Stimulated activated CD8-positive, alpha-beta memory T cell treated with anti-CD3 and anti-CD28 coated beads, Interleukin-2, amount 100 ng/mL, for 1 hour (primary cell): ENCODE measurements at places on chromosomes 12 and 14.
A peak's percentile ranks its signal among the peaks of the same experiment; 100 is the strongest.

GRCh38 chr14:79938185-79938584, 273.1 kb downstream of the DIO2 start:
- no peak for DNase-seq

GRCh38 chr12:115273456-115273855, 589.5 kb upstream of the TBX3 start:
- no peak for DNase-seq

GRCh38 chr14:73747379-73748211, 33.4 kb upstream of the PNMA1 start:
- DNase-seq, result no peak

- no peak for DNase-seq
Observed at GRCh38 chr12:65699251-65699650, 125.0 kb upstream of the HMGA2 start.

DNA sequence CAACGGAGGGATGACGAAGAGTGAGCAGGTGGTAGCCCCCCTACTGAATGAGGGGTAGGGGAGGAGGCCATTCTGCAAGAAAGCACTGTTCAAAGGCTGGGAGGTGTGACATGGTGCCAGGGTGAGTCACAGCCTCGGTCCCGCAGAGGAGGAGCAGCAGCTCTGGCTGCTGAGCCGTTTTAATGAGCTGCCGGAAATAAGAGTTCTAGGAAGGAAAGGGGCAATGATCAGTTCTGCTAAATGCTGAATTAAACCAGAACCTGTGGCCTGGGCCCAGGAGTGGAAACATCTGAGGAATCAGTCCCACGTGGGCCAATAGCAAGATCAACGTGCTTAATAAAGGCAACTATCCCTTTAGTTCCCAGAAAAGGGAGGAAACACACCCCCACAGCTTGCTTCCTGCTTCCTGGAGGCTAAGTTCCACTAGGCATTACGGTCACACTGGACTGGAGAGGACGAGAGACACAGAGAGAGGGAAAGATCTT, 3.6 kb downstream of the ABCD4 start:
- DNase-seq, result no peak

- no peak for DNase-seq
Observed at GRCh38 chr12:9273276-9273675, 65.1 kb upstream of the PZP start.

DNA sequence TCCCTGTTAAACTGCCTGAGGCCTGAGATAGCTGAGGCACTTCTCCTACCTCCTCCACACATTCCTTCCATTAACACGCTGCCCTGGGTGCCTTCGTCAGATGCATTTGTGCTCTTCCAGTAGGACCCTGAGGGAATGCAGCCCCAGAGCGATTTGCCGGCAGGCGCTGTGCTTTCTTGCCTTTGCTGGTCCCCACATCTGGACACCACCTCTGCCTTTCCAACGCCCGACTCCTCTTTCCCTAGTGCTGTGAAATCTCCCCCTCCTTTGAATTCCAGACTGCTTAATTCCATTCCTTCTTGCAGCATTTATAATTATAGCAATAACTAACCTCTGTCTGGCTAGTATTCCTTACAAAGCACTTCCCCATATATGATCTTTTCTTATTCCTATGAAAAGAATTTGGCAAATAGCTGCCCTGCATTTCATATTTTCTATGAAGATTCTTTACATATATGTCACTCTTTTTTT, 88.4 kb downstream of the C12orf75 start:
- DNase-seq, result no peak

DNA sequence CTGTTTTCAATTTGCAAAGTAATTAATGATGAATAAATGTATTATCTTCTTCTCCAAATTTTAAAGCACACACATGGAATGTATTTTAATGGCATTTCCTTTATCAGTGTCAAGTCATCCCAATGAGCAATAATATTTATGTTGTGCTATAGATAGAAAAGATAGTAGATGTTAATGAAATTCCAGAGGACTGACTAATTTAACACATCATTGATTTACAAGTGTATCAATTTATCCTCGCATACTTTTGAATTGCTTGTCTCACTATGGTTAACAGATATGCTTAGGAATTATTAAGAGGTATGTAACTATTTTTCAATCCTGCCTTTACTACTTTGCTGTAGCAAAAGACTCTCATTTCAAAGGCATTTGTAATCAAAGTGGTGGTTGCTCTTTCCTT, 842.9 kb downstream of the SLC6A15 start:
- no peak for DNase-seq

DNA sequence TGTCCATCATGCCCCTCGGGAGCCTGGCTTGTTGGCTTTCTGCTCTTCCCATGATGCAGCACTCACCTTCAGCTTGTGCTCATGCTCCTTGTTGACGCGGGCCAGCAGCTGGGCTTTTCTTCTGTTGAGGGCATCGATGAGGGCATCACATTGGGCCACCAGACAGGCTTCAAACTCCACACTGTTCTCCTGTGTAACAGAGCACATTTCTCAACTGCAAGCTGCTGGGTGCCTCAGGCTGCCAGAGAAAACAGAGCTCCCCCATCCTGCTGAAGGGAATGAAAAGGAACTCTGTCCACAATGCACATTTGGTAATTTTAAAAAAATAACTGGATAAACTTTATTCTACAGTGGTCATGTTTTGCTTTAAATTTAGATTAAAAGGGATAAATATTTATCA, 72.1 kb downstream of the TRIM9 start:
- DNase-seq, result no peak

DNA sequence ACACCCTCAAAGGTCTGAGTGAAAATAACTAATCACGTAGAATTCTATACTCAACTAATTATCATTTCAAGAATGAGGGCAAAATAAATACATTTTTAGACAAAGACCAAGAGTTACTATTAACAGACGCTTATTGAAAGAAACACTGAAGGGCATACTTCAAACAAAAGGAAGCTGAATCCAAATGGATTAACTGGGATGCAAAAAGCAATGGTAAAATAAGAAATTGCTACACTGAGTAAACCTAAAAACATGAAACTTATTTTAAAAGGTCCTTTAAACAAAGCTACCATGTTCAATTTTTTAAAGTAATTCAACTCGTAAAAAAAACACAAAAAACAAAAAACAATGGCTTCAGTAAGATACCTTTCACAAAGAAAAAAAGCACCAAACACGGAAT, 28.2 kb downstream of the LRP6 start:
- no peak for DNase-seq

DNA sequence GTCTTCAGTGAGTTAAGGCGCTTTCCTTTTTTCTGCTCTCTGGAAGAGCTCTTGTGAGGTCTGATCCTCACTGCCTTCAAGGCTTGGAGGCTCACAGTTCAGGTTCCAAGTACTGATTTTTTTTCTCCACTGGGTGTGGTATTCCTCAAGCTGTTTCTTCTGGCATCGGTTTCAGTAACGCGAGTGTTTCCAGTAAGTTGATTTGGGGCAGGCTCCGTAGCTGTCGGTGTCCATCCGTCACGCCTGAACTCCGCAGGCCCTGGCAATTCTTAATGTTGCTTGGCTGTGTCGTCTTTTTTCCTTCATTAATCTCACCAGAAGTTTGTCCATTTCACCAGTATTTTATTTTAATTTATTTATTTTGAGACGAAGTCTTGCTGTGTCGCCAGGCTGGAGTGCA, 30.6 kb downstream of the LRCOL1 start:
- DNase-seq, result no peak

DNA sequence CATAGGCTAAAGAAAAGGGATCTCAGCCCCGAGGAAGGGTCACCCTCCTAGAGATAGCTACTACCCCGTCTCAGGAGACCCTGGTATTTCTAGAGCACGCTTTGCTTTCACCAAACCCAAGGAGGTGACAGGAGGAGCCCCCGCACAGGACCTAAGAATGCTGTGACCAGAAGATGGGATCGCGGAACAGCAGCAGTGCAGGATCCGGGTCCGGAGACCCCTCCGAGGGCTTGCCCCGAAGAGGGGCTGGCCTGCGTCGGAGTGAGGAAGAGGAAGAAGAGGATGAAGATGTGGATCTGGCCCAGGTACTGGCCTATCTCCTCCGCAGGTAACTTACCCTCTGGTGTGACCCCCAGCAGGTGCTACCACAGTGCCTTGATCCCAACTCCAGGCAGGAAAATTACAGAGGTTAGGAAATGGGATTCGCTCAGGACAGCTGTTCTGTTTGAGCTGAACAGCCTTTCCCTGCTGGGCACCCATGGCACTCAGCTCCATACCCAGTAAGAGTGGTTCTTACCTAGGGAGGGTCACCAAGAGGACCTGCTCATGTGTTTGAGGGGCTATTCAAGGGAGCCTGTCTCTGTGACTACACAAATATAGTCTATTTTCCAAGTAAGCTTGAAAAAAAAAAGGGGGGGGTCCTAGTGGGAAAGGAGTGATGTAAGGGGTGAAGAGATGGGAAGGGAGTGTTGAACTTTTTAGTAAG, 826 bp upstream of the NRL start:
- DNase-seq, result no peak

DNA sequence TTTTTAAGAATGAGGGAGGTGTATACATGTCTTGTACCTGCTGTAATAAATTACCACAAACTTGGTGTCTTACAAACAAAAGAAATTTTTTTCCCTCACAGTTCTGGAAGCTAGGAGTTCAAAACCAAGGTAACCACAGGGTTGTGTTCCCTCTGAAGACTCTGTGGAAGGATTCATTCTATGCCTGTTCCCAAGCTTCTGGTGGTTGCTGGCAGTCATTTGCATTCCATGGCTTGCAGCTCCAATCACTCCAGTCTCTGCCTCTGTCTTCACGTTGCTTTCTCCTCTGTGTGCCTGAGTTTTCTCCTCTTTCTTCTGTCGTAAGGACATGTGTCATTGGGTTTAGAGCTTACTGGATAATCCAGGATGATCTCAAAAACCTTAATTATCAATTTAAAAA, 15.4 kb upstream of the ZNF641 start:
- DNase-seq, result no peak

- DNase-seq, result peak; percentile 44
Observed at GRCh38 chr12:49777800-49778748, 36.7 kb downstream of the TMBIM6 start.

DNA sequence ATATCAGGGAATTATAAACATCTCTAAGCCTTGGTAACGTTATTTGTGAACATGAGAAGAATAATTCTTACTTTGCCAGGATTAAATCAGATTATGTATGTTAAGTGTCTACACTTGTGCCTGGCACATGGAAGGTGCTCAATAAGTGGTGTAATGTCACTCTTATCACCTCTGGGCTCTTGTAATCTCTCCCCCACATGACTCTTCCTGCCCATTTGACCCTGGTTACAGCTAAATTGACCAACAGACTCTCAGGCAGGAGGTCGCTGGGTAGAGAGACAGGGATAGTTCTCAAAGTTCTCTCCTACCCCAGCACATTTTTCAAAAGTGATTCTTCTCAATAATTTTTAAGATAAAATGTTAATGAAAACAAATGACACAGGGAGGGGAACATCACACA, 137.8 kb upstream of the FRMD6 start:
- no peak for DNase-seq

- DNase-seq, result no peak
Observed at GRCh38 chr12:125276567-125276966, 211.3 kb downstream of the AACS start.

GRCh38 chr14:87008965-87009364, 984.0 kb downstream of the GALC start:
- no peak for DNase-seq

- DNase-seq, result no peak
Observed at GRCh38 chr12:93857279-93857938, 180.2 kb downstream of the CRADD start.

- DNase-seq, result no peak
Observed at GRCh38 chr12:108724054-108724889, 7.0 kb downstream of the CORO1C start.

- DNase-seq, result no peak
Observed at GRCh38 chr14:96874127-96874526, 76.9 kb downstream of the VRK1 start.

DNA sequence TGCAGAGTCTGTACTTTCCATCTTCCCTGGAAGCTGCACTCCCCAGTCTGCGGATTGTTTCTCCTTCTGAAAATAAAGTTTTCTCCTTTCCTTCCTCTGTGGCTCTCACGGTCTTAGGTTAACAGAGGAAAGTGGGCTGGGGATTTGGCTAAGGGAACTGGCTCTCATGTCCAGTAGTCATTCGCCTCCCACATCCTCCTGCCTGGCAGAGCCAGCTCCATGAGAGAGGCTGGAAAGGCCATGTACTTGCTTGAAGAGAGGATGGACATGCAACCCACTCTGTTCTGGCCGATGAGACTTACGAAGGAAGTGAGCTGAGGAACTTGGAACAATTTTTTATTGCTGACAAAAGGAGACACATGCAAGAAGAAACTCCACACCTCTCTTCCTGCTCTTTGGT, 18.9 kb upstream of the RGS6 start:
- DNase-seq, result no peak

GRCh38 chr12:4910502-4911315, 1.0 kb downstream of the KCNA1 start:
- no peak for DNase-seq

- no peak for DNase-seq
Observed at GRCh38 chr14:24060443-24060842, 8.6 kb downstream of the CARMIL3 start.

DNA sequence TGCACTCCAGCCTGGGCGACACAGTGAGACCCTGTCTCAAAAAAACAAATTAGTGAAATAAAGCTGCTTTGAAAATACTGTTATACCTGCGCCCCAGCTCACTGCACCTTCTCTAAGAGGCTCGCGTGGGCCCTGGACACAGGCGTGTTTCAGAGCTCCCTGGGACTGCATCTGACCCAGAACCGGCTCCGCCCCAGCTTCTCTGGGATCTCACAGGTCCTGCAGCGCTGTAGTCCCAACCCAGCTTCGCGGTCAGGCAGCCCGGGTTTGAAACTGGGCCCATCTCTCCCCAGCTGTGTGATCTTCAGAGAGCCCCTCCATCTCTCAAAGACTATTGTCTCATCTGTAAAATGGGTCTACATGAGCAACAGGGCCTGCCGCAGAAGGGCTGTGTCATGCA, 7.5 kb downstream of the RIMBP2 start:
- DNase-seq, result no peak

DNA sequence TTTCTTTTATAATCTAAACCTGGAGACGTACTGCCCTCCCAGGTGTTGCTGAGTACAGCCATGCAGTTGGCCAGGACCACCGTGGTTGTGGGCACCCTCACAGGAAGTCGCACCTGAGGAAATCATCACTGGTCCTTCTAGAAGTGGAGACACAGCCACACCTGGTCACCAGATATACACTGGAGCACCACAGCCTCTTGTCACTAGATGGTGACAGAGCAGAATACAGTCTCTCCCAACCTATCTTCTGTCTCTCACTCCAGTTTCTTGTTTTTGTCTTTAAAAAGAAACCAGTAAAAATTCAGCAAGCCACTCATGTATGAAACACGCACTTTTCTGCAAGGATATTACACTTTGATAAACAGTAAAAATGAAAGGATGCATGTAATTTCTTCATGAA, 43.1 kb upstream of the GPHB5 start:
- DNase-seq, result no peak
